ENCODE measurements at places on chromosomes 2 and 18.

- no peak for DNase-seq
These were observed 96.2 kb downstream of the GORASP2 start for GRCh38 chr2:171025214-171025613.

DNA sequence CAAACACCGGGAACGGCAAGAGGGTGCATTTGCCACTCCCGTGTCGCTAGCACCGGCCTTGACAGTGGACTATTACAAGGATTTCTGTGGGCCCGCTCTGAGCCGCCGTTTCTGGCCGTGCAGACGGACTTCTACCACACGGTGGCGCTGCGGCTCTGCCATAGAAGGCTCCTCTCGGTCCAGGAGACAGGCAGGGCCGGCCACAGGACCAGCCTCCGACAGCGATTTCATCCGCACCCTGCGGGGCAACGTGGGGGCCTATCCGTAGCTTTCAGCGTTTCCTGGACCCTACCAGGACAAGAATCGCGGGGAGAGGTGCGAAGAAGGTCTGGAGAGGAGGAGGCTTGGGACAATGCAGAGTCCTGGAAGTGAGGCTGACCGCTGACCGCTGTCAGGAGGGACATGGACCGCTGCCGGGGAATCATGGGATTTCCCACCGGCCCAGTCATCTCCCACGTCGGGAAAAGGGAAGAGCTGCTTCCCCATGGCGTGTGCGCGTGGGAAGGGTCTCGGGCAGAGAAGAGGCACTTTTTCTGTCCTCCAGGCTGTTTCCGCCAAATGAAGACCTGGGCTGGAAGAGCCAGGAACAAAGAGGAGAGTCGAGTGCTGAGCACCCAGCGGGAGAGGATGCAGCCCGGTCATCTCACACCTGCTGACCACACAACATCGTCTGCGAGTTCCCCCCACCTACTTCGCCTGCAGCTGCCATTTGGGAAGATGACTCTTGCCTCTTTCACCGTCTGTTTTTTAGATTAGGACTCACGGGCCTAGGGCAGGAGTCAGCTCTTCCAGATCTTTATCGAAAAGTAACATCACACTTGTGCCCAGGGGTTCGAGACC, 35.5 kb upstream of the HAAO start:
- peak; percentile 83 for DNase-seq

- DNase-seq = no peak
These were observed 806.4 kb upstream of the FANCL start for GRCh38 chr2:59047373-59047995.

DNA sequence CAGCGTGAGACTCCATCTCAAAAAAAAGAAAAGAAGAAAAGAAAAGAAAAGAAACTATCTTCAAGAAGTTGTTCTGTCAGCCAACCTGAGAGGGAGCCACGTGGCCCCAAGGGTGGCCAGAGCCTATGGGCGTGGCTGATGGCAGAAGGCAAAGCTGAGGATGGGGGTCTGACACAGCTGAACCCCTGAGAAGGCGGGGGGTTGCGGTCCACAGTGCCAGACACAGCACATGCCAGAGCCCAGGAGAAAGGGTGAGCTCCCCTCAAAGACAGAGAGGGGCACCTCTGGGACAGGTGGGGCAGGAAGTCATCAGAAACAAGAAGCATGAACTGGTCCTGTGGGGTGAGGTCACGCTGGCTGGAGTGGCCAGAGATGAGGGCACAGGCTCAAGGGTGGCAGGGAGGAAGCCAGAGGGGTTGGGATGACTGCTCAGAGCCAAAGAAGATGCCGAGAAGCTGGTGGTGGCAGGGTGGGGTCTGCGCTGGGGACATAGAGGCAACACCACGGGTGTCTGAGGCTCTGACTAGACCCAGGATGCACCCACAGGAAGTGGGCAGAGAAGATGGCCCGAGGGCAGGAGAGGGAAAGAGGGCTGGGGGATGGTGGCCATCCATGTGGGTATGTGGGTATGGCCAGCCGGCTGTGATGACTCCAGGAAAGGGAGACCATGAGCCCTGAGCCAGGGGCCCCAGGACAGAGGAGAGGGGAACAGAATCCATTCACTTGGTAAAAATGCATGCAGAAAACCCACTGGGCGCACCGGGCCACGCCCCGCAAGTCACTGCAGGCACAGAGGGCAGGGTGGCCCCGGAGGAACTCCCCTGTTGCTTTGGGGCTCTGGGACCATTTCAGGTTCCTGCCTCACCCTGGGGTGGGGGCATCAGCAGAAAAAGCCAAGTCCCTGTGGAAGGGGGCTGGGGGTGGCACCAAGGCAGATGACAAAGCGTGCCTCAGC, 8.4 kb downstream of the KIF1A start:
- DNase-seq = no peak

GRCh38 chr18:4242431-4243161, 212.5 kb downstream of the DLGAP1 start:
- no peak for DNase-seq

DNA sequence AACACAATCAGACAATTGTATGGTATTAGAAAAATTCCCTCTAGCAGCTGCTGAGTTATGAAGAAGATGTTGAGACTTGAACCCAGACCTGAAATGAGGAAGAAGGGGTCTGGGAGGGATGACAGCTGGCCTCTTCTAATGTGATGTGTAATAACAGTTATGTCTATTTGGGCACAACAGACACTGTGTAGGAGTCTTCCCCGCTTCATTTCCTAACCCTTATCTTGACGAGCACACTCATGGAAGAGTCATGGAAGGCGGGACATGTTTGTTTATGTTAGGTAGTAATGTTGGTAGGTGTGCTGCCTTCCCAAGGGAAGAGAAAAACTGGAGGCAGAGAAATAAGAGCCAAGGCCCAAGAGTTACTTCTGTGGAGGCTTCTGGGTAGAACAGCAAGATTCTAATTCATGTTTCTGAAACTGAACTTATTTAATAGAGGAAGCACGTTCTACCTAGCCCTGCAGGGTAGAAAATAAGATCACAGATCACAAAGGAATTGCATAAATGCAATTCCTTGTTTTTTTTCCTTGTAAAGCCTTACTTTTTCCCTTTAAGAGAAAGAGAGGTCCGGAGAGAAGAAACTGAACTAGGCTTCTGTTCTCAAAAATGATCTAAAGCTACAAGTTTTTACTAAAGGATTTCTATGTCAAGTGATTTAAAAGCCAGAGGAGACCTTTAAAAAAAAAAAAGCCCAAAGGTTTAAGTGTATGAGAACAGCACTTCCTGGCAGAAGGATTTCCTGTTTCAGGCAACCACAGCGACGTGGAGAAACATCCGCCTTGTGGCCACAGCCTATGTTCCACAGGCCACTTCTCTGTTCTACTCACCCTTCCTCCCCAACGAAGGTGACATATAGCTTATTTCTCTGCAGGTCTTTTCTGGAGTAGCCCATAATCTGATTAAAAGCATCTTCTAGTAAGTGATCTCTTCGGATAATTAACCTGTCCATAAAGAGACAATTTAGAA, 68.5 kb upstream of the STK17B start:
- DNase-seq = peak; percentile 73

GRCh38 chr2:30394096-30394495, 53.0 kb upstream of the LCLAT1 start:
- no peak for DNase-seq

GRCh38 chr2:155368934-155369333, 670.4 kb downstream of the KCNJ3 start:
- DNase-seq = no peak

- no peak for DNase-seq
These were observed 45.2 kb downstream of the CYP1B1 start for GRCh38 chr2:38030635-38031355.

DNA sequence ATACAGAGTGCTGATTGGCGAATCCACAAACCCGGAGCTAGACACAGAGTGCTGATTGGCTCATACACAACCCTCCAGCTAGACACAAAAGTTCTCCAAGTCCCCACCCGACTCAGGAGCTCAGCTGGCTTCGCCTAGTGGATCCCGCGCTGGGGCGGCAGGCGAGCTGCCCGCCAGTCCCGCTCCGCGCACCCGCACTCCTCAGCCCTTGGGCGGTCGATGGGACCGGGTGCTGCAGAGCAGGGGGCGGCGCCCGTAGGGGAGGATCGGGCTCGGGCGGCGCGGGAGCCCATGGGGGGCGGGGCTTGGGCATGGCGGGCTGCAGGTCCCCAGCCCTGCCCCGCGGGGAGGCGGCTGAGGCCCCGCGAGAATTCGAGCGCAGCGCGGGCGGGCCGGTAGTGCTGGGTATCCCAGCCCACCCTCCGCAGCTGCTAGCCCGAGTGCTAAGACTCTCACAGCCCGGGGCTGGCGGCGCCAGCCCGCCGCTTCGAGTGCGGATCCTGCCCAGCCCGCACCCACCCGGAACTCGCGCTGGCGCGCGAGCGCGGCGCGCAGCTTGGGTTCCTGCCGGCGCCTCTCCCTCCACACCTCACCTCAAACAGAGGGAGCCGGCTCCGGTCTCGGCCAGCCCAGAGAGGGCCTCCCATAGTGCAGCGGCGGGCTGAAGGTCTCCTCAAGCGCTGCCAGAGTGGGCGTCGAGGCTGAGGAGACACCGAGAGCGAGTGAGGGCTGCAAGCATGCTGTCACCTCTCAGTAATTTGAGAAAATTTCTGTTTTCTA, 75.5 kb upstream of the ATP5MC3 start:
- no peak for DNase-seq

- DNase-seq = no peak
These were observed 3.3 kb downstream of the MYCN start for GRCh38 chr2:15943378-15944280.

DNA sequence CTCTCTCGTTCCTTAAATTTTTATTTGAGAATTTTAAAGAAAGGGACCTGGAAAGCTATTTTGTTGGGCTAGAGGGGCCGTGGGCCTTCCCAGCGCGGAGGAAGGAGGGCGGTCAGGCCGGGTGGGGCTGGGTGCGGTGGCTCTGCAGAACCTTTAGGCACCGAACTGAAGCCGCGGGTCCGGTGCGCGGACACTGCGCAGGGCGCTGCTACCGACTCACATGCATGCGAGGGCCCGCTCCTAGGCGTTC, 1.6 kb upstream of the TWIST2 start:
- no peak for DNase-seq

DNA sequence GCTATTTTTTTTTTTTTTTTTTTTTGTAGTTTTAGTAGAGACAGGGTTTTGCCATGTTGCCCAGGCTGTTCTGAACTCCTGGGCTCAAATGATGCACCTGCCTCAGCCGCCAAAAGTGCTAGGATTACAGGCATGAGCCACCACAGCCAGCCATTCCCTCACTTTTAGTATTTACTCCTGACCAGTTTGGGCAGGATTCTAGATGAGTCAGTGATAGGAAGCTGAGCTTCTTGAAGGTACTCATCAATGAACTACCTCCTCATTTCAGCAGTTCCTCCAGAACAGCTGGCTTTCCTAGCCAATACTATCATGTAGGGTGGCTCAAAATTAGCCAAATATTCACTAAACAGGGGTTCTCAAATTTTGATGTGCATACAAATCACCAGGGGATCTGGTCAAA, 57.2 kb downstream of the CYBRD1 start:
- no peak for DNase-seq

- DNase-seq = no peak
These were observed 110.9 kb downstream of the ROCK1 start for GRCh38 chr18:21000667-21001066.

GRCh38 chr2:6650311-6650710, 215.4 kb downstream of the CMPK2 start:
- DNase-seq = no peak

DNA sequence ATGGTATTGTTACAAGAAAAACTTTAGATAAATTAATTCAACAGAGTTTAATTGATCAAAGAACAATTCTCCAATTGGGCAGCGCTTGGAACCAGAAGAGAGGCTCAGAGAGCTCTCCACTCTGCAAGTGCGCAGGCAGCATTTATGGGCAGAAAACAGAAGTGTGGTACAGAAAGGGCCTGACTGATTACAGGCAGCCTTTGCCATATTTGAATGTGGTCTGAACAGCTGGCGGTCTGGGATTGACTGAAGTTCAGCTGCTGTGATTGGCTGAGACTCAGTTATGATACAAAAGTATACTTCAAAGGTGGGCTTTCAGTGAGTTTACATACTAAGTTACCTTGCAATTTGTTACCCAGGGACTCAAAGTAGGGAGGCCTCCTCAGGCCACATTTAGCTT, 301.3 kb upstream of the ID2 start:
- no peak for DNase-seq

DNA sequence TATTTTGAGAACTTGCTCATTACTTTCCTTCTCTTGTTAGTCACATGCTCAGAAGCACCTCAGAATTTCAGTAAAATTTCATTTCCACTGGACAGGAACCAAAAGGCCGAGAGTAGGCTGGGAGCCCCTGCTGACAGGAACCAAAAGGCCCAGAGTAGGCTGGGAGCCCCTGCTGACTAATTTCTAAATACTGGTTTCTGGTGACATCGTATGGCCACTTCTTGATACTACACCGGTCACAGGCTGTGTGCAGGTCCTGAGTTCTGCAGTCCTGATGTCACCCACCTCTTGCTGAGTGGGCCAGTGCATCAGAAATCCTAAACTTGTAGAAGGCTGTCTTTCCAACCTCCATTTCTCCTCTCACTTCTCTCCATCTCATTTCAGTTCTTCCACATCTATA, 17.7 kb upstream of the EN1 start:
- DNase-seq = no peak

DNA sequence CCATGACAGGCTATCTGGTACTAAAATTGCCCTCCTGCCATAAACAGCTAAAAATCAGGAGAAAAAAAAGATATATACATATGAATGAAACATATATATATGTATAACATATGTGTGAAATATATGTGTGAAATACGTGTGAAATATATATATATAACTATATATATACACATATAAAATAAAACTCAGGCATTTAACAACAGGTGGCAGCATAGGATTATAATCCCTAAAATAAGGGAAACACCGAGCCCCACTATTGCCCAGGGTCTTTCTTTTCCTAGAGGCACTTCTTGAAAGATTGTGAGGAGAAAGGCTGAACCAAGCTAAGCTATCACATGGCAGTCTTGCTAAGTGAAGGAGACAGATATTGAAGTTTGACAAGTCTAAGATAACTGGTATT, 65.9 kb upstream of the CYTIP start:
- DNase-seq = no peak

GRCh38 chr2:189096769-189097447, 82.7 kb downstream of the COL5A2 start:
- DNase-seq = no peak

DNA sequence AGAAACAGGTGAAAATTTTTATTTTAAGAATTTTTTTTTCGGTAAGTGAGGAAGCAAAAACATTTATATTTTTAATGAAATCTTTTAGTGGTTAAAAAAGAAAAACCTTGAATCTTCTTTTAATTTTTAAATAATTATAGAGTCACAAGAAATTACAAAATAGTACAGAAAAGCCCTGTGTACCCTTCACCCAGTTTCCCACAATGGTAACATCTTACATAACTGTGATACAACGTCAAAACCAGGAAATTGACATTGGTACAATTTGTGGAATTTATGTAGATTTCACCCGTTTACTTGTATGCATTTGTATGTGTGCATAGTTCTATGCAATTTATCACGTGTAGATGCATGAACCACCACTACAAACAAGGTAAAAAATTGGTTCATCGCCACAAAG, 285.9 kb downstream of the MTX2 start:
- no peak for DNase-seq

DNA sequence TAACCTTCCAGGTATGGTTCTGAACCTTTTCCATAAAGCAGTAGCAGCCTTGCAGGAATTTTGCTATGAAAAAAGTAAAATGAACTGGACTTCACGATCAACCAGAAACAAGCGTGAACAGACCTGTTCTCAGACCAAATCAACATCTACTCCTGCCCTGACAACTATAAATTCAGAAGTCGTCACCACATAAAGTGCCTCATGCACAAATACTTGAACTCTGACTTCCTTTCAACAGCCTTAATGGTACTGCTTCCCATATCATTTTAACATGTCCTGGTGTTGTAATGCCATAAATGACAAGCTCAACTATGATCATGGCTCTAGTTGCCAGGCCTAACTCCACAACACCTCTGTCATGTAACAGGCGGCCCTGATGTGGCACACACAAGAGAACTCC, 262.4 kb downstream of the MTX2 start:
- no peak for DNase-seq

Measured in activated CD8-positive, alpha-beta memory T cell treated with anti-CD3 and anti-CD28 coated beads, Interleukin-2, amount 50 U/mL, for 4 hours (primary cell).